BE2C (cell line): ENCODE measurements at places on chromosomes 2 and 18.

- no peak for DNase-seq
Observed at GRCh38 chr2:109148117-109148746, 19.2 kb downstream of the SH3RF3 start.

DNA sequence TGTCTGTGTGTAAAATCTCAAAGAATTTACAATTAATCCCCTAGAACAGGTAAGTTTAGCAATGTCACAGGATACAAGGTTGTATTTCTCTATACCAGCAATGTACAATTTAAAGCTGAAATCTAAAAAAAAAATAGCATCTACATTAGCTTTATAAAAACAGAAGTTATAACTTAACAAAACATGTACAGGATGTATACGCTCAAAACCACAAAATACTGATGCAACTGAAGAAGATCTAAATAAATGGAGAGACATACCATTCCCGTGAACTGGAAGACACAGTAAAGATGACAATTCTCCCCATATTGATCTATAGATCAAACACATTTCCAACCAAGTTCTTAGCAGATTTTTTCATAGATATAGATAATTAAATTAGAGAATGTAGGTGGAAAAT lies 17.5 kb upstream of the RANBP2 start:
- no peak for DNase-seq

- no peak for DNase-seq
Observed at GRCh38 chr2:142862847-142863246, 14.6 kb upstream of the KYNU start.

DNA sequence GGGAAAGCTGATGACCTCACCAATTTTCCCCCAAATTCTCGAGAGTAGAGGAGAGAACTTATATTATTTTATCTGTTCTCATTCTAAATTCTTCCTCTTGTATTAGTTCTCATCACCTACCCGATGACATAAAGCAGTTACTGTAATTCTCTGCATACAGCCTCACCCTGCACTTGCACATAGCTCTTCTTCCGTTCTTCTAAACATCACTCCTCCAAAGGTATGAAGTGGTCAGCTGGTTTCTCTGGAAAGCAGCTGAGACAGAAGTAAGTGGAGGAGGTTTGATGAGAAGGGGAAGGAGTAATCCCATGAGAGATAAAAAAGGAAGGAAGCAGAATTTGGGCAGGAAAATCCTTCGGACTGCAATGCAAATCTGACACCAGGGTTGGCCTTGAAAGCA lies 39.0 kb downstream of the FBXO48 start:
- DNase-seq = no peak

- peak; percentile 64 for DNase-seq
Observed at GRCh38 chr18:65753520-65753919, 2.7 kb downstream of the CDH7 start.

- no peak for DNase-seq
Observed at GRCh38 chr2:191341436-191341835, 96.2 kb downstream of the MYO1B start.

DNA sequence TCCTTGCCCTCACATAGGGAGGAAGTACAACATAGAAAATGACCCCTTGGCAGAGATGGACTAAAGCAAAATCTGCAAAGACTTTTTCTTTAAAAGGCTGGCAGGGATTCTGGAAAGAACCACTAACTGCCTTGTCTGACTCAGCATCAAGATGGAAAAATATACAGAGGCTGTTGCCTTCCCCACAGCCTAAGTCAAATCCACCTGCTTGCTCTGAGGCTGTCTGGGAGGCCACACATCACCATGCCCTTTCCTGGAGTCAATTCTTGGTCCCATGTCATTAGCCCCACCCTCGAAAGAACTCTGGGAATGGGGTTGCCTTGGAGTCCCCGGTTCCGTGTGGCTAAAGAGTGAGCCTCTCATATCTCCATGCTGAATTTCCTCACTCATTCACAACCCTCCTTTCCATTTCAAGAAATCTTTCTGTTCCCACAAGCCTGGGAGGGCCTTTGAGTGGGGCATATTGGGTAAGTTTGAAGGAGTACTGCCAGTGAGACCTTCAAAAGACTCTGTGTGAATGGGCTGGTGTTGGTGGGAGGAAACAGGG lies 39.4 kb downstream of the BMP10 start:
- no peak for DNase-seq

DNA sequence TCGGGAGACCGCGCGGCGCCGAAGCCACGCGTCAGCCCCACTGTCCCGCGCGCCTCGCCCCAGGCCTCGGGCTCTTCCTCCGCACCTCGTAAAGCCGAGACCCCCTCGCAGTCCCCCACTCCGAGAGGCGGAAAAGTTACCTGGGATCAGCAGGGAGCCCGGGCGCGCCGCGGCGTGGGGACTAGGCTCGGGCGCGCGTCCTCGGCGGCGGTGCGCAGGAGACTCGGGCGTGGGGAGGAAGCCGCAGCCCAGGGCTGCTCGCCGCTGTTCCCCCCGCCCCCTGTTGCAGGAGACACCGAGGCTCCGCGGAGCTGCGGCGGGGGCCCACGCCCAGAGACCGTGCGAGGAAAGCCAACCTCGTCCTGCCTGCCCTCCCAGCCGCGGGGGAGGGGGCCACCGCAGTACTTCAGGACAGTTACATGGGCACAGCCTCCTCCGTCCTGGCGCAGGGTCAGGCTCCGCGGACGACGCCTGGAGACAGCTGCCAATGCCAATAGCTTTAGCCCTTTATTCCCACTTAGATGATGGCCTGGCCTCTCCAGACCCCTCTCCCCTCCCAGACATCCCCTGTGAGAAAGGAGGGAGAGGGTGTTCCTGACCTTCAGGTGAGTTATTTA lies at the start of gene EPB41L3:
Gene EPB41L3 (minus strand): TSS at position 225 of the 617 bp plus-strand sequence. CDS start 54,814 bp downstream, outside the sequence.
- DNase-seq = no peak

- no peak for DNase-seq
Observed at GRCh38 chr18:49898421-49898820, 85.1 kb upstream of the ACAA2 start.

DNA sequence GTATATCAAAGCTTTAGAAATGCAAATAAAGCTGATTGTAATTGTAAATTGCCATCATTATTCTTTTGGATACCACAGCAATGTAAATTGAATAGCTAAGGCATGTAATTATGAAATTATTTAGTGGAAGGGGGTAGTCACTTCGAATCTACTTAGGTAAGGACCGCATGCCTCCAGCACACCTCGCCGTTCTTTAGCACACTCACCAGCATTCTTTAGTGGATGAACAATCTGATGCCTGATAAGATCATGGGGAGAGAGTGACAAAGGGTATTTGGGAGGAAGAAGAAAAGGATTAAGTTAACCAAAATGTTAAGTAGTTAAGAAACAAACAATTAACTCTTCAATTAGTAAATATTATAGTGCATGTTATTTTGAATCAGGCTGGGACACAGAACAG lies 46.4 kb upstream of the DSC1 start:
- DNase-seq = no peak

DNA sequence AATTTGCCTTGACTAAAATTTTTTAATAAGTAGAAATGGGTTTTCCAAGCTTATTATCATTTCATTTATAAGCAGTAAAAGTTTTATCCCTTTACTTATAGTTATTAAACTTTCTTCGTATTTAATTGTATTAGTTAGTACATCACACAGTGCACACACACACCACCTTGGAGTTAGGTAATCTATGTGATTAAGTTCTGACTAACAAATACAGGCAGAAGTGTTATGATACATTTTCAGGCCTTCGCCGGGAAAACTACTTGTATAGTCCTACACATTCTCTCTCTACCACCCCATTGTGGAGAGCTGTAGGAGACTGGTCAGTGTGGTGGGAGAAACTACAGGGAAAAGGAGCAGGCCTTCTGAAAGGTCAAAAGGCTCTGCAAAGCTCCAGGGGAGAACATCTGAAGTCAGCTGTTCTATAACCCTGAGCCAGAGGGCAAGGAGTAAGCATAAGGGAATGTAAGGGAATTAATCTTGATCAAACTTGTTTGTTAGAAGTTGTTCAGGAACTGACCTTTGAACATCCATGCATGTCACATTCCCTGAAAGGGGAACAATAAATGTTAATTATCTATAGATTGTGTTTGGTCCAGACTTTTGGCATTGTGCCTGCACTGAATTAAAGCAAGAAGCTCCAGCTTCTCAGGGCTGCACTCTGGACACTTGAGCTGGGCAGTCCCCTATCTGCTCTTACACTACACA lies 231.7 kb downstream of the FSIP2 start:
- peak; percentile 12 for DNase-seq

GRCh38 chr2:179479947-179480346 lies 215.3 kb upstream of the SESTD1 start:
- DNase-seq = no peak

DNA sequence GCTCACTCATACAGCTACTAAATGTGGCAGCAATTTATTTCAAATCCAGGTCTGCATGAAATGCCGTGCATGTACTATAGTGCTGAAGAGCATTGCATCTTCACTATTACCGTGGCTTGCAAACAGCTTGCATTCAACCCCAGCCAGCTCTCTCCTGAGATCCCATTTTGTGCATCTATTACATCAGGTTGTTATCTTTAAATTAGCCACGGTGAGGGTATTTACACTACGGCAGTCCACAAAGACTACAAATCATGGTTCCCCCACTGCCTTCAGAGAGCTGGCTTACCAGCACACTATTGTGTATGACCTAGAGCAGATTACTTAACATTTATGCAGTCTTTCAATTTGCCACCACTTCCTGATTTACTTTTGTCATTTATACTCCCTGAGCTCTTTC lies 621.3 kb upstream of the LRATD1 start:
- no peak for DNase-seq

DNA sequence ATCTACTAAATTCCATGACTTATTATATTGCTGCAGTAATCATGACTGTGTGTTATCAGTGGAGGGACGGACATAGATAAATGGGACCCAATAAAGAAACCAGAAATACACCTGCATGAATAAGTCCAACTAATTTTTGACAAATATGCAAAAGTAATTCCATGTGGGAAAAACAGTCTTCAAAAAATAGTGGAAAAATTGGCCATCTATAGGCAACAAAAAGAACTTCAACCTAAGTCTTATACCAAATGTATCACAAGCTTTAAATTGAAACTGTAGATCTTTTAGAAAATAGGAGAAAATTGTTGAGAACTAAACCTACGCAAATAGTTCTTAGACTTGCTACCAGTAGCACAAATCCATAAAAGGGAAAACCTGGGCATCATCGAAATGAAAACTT lies 376.2 kb downstream of the NCKAP5 start:
- DNase-seq = no peak

DNA sequence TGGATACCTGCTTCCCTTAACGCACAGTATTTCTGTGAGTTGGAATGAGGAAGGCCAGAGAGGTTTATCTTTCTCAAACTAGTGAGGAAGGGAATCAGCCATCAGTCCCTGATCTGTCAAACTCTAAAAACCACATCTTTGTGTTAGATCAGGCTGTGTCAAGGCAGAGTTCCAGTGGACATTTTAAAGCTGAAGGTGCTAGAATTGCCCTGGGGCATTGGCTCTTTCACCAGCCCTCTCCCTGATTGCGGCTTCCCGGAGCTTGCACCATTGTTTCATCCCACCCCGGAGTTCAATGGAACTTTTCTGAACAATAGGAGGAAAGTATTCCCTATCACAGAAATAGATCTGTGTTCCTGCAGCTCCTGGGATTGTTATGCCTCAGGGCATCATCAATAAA lies 110.2 kb downstream of the RNF144A start:
- no peak for DNase-seq

DNA sequence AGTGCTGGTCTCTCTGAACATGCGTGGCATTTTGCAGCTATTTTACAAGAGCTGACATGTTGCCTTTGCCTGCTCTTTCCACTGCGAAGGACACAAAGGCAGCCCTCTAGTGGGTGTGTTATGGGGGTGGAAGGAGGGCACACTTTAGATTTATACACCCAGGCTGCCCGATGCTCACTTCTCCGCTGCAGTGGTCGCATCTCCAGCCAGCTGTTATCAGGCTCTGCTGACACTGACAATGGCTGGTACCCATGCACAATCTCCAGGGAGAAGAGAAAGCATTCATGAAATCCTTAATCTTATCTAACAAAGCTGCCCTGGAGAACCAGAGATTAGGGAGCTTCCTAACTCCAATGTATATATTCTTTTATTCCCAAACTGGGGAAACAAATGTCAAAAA lies 113.5 kb downstream of the EPHA4 start:
- no peak for DNase-seq

DNA sequence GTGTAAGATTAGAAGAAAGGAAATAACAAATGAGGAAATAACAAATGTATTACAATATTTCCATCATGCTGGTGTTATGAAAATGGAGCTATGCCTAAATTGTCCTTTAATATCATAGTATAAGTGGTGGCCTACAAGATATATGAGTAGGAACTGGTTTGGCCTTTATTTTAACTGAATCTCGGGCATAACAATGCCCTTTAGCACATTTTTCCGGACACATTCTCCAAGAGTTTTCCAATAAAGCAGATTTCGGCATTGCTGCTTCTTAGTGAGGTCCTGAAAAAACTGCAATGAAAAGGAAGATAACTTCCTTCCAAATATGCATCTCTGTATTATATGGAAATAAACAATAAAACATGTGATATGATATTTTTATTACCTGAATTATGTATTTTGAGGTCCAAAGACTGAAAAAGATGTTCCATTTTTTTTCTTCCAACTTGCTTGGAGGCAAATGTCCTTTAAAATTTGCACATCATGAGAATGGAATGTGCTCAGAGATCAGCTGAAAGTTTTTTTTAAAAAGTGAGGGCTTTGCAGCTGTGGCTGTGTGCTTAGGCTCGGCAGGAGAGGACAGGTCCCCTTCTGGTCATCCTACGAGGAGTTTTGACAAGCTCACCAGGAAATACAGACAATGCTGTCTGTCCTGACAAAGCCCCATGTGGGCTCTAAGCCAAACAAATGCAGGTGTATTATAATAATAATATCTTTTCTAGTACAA lies 132.3 kb upstream of the RND3 start:
- no peak for DNase-seq

GRCh38 chr2:232486558-232487384 lies 863 bp downstream of the ECEL1 start:
- peak; percentile 8 for DNase-seq

- no peak for DNase-seq
Observed at GRCh38 chr2:72630767-72631166, 195.1 kb downstream of the EXOC6B start.
